A549 treated with AZD2906 at 1 μM for 4 hours (cell line): ENCODE measurements at places on chromosomes 1 and 21. TPM values are rescaled to one million over a fixed set of nuclear protein-coding genes. Genes with fewer than 3 reads are reported as not detected.

NPHS2 gene
- not detected in 5 replicates for total RNA-seq

CYP4A11 gene
- total RNA-seq, result not detected in 5 replicates

NOL9 gene
- total RNA-seq, result 2.9 to 5.1 TPM (median 3.6 TPM) in 5 replicates

ALPL gene
- 0.41 to 0.67 TPM (median 0.51 TPM) in 5 replicates for total RNA-seq

ANKRD65 gene
- 0.03 to 0.10 TPM (median 0.07 TPM) in 3 of 5 replicates, not detected in the others for total RNA-seq

ZBTB8A gene
- total RNA-seq, result 4.1 to 5.1 TPM (median 4.8 TPM) in 5 replicates

AADACL3 gene
- total RNA-seq, result not detected in 5 replicates

NBPF6 gene
- total RNA-seq, result 0.02 TPM in 1 of 5 replicates, not detected in the others

FMN2 gene
- total RNA-seq, result 3.2 to 4.4 TPM (median 3.8 TPM) in 5 replicates

ITGB2 gene
- total RNA-seq, result 0.48 to 0.85 TPM (median 0.84 TPM) in 5 replicates

DAB1 gene
- not detected in 5 replicates for total RNA-seq

CGN gene
- total RNA-seq, result 1.8 to 2.6 TPM (median 2.1 TPM) in 5 replicates

LIX1L gene
- 10.7 to 15.2 TPM (median 12.5 TPM) in 5 replicates for total RNA-seq

DYNLT5 gene
- total RNA-seq, result not detected in 5 replicates

MMEL1 gene
- 0.26 TPM in 1 of 5 replicates, not detected in the others for total RNA-seq

MIXL1 gene
- total RNA-seq, result 0.05 to 0.09 TPM (median 0.07 TPM) in 4 of 5 replicates, not detected in the other

CACNA1S gene
- 0.01 TPM in 2 of 5 replicates, not detected in the others for total RNA-seq

HPCA gene
- 0.11 to 0.66 TPM (median 0.44 TPM) in 5 replicates for total RNA-seq

AK5 gene
- 4.6 to 9.1 TPM (median 5.8 TPM) in 5 replicates for total RNA-seq

IL24 gene
- 0.31 to 0.55 TPM (median 0.39 TPM) in 5 replicates for total RNA-seq

KLHDC9 gene
- total RNA-seq, result 1.8 to 2.1 TPM (median 1.8 TPM) in 5 replicates

RBM34 gene
- total RNA-seq, result 62.9 to 71.4 TPM (median 64.3 TPM) in 5 replicates

MATN1 gene
- 0.02 to 0.14 TPM (median 0.10 TPM) in 4 of 5 replicates, not detected in the other for total RNA-seq

CELA3B gene
- total RNA-seq, result not detected in 5 replicates

PRRX1 gene
- total RNA-seq, result 0.06 TPM in 1 of 5 replicates, not detected in the others

GPA33 gene
- not detected in 5 replicates for total RNA-seq

CCNL2 gene
- total RNA-seq, result 38.0 to 55.0 TPM (median 48.1 TPM) in 5 replicates

CFAP57 gene
- total RNA-seq, result 0.20 to 0.53 TPM (median 0.38 TPM) in 5 replicates

ZYG11A gene
- total RNA-seq, result 2.3 to 2.7 TPM (median 2.6 TPM) in 5 replicates

FHAD1 gene
- total RNA-seq, result 0.39 to 0.77 TPM (median 0.62 TPM) in 5 replicates

INAVA gene
- 37.0 to 53.3 TPM (median 44.3 TPM) in 5 replicates for total RNA-seq

TMCC2 gene
- total RNA-seq, result 1.4 to 1.8 TPM (median 1.6 TPM) in 5 replicates

OR6N1 gene
- total RNA-seq, result not detected in 5 replicates
